ENCODE measurements at places on chromosomes 6 and 20.

- no peak for DNase-seq
Observed at GRCh38 chr6:149031859-149032598, 285.2 kb downstream of the UST start.

DNA sequence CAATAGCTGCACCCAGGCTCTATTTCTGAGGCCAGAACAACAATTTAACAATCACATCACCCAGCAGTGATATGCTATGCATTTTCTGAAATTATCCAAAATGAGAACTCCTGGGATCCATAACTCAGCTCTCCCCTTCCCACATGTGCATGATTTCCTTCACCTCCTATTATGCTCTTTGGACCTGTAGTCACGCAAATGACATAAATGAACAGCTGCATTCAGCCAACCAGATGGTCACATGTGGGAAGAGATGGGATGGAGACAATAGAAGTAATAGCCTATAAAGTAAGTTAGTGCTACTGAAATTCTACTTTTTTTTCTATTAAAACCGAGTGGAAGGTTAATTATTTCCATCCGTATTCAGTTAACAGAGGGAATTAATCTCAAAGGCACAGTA is 662.1 kb upstream of the ID4 start:
- DNase-seq = no peak

DNA sequence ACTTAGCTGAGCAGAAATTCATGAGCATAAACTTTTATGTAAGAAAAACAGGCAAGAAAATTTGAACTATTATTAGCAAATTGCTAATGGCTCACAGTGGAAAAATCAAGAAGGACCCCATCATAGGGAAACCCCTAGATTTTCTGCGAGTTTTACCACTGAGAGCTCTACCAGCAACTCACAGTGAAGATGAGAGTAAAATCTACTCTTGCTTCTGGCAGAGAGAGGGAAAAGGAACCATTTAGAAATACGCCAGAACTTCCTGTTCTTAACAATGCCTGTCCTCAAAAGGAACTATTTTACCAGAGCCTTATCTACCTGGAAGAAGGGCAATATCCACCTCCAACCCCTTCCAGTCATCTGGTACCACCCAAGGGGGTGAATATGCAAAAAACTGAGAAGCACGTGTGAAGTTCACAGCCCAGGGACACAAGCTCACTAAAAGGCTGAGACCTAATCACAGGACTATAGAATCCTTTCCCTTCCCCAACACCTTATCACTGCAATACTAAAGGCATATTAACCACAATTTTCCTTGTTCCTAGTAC is 34.4 kb upstream of the ASF1A start:
- DNase-seq = peak; percentile 25

GRCh38 chr6:117074672-117075071 is 190.7 kb upstream of the VGLL2 start:
- DNase-seq = no peak

DNA sequence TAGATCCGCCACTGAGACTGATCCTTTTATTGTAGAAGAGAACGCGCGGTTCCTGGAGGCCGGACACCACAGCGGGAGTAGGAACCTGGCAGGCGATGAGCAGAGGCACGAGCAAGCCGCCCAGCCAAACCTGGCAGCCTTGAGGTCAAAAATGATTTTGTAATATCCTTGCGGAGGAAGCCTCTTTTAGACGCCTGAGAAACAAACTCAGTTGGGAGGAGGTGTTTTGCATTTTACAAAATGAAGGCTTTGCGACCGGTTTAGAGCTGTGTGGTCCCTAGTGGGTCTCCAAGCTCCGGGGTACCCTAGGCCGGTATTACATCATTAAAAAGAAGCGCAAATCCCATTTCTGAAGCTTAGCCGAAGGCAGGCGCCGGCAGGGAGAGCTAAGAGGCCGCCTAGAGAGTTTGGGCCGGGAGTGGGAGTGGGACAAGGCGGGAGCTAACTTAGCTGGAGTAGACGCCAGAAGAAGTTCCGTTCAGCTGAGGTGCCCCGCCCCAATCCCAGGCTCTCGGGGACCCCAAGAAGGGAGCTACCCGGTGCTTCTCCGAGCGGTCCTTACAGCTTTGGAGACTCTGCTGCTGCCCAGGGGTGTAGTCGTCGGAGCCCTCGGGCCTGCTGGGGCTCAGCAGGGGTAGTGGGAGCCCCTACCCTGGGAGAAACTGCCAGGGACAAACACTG is 1.9 kb upstream of the TBX18 start:
- no peak for DNase-seq

DNA sequence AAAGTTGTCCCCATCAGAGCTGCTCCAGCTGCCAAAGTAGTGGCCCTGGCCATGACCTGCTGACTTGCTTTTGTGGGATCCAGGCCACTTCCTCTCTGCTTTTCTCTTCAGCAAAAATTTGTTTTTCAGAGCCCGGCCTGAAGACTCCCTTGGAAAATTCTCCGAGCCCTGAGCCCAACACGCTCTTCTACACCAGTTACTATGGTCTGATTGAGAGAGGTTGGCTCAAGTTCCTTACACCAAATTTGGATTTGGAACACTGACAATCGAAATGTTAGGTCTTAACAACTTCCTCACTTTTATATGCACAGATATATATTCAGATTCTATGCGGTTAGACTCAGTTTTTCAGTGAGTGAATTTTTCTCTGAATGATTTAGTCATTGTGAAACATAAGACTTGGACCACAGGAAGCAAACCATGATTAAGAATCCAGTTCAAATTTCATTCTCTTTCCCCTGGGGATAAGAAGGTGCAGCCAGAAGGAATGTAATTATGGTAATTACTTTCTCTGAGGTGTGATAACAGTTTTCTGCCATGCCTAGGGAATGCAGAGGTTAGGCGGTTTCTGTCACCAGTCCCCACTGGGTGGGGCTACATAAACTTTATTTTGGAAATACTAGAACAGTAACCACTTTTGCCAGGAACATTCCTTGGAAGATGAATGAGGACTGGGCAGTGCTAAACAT is 365.2 kb downstream of the SYNE1 start:
- DNase-seq = no peak

DNA sequence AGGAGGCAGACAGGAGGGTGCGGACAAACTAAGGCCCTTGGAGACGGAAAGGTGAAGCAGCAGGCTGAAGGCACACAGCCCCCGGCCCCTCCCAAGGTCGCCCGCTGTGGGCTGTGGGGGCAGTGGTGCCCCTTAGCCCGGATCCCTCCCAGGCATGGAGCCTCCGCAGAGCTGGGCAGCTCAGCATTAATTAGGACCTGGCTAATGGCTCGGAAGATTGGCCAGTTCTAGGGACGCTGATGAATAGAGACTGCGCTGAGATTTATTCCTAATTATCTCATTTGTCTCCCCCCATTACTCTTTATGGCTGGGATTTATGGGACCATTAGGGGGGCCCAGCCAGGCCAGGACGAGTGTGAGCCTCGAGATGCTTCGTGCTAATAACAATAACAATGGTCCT is 20.4 kb downstream of the MDFI start:
- DNase-seq = no peak

DNA sequence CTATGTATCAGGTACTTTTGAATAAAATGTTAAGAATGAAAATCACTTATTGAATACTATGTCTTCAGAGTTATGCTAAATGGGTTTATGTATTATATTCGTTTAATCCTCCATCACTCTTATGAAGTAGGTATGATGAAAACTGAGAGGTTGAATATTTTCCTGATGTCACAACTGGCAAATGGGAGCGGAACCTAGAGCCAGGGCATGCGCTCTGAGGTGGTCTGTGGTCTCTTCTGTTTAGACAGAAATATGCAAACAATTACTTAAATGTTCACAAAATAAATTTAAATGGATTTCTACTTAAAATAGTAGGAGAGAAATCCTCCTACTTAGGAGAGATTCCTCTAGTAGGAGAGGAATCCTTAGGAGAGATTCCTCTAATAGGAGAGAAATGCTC is 21.3 kb upstream of the UTRN start:
- DNase-seq = no peak

DNA sequence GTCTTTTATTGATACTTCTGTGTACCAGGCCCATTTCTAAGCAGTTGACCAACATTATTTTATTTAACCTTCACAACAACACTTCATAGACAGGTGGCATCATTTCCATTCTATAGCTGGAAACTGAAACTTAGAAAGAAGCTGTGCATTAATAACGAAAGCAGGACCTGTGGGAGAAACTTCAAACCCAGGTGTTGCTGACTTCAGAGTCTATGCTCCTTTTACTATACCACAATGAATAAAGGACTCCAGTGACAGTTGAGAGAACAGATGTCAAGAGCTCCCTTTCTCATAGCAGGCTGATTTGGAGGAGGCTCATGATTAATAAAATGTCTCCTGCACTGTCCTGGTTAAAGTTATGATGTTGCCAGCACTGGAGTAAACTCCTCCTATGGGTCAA is 56.6 kb upstream of the POU3F2 start:
- DNase-seq = no peak

- no peak for DNase-seq
Observed at GRCh38 chr6:88177961-88178464, 11.9 kb upstream of the CNR1 start.

DNA sequence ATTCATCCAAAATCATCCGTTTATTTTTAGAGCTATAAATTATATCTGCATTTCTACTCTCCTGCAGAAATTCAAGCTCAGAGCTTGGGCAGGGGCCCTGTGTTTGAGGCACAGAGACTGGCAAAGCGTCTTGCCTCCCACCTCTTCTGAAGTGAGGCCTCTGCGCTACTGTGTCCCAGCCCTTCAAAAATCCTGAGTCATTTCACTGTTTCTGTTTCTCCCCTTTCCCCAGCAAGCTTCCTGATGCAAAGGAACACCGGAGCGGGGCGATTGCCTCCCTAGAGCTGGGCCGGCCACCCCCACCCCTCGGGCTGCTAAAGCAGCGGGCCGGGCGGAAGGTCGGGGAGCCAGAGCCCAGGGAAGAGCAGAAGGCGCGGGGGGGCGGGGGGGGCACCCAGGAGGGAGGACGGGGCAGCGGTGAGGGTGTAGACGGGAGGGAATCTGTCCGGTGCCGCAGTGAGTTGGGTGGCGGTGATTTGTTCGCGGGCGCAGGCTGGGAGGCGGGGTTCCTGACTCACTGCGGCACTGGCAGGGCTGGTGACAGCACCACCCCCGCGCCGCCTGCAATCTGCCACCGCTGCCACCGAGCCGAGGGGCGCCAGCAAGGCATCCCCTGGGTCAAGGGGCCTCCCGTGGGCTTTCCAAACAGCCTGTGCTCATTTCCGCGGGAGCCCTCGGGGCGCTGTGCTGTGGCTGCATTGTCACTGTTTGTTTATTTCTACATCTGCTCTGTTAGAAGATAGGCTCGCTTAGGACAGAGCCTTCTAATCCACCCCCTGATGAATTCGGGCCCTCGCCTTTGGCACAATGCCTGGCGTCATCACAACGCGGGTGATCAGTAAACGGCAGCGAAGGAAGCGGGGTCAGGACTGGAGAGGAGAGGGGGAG is 46.5 kb upstream of the SNAP25 start:
- DNase-seq = no peak

GRCh38 chr6:125262016-125263013 is 39.5 kb downstream of the HDDC2 start:
- no peak for DNase-seq

GRCh38 chr6:41346441-41346840 is 11.0 kb downstream of the NCR2 start:
- no peak for DNase-seq

- DNase-seq = no peak
Observed at GRCh38 chr6:52549428-52549827, 27.4 kb downstream of the TRAM2 start.

DNA sequence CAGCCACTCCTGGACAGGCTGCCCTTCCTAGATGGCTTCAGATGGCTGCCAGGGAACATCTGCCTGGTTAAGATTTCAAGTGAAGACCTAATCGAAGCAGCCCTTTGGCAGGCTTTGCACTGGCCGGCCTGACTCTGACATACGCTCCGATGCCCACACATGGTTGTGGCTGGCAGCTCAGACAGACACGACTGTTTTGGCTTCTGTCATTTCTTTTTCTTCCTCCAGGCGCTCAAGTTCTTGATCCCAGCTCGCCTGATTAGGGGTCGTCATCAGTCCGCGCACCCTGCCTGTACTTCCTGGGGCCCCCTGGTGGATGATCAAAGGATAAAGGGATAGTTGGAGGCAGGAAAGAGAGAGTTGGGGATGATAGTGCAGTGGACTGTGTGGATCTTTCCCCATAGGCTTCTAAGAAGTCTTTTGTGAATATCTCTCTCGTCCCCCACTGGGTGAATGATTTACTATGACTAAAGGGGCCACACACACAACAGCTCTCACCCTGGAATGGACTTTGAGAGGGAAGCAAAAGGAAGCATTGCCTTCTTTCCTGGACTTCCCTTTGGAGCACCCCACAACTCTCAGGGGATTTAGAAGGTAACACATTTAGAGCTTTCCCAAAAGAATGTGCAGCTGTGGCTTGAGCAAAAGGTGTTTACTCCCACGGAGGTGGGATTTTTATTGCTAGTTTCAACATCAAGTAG is 21.4 kb upstream of the TRAM2 start:
- no peak for DNase-seq

DNA sequence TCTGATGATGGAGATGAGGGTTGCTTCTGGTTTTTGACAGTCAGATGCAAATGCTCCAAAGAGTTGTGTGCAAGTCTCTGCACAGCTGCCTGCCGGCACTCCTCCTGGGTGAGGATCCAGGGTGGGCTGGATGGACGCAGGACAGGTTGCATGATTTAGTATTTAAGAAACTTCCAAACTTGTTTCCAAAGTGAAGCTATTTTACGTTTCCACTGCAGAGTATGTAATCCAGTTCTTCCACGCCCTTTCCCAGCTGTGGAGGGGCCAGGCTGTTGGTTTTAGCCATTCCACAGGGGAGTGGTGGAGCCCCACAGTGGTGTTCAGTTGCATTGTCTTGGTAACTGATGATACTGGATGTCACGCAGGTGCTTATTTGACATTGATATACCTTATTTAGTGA is 157.3 kb downstream of the THBS2 start:
- DNase-seq = no peak

DNA sequence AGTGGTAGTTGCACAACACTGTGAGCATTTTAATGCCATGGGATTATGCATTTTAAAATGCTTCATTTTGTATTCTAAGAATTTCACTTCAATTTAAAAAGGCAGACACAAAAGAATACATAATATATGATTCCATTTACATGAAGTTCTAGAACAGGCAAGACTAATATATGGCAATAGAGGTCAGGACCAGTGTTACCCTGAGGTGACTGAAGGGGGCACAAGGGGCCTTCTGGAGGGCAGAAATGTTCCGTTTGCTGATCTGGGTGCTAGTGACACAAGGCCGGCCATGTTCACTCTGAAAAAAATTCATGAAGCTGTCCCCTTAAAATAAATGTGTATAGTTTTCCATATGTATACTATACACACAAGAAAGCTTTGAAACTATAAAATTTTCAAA is 28.5 kb downstream of the TASP1 start:
- no peak for DNase-seq

- DNase-seq = no peak
Observed at GRCh38 chr20:64119681-64120341, 12.4 kb upstream of the NPBWR2 start.

GRCh38 chr6:4817551-4817950 is 41.3 kb downstream of the CDYL start:
- DNase-seq = no peak

DNA sequence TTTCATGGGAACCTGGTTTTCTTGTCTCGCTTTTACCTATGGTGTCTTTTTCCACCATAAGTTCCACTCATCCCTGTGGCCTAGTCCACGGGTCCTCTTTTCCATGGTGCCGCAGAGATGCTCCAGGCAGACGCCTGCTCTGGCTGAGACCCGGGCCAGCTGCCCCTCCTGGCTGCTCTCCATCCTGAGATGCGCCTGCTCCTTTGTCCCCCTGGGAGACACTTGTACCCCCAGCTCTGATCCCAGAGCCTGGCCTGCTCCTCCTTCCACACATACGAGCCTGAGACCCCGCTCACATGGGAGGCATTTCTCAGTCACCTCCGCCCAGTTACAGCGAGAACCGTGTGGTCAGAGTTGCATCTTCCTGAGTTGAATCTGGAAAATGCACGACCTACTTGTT is 29.6 kb downstream of the RNASET2 start:
- no peak for DNase-seq

Data from GF-D8 (cell line).